Activated CD4-positive, alpha-beta T cell treated with anti-CD3 and anti-CD28 coated beads for 24 hours (primary cell): ENCODE measurements at places on chromosomes 1 and 21.

GRCh38 chr1:109527098-109527811, 12.4 kb upstream of the GPR61 start:
- no peak for DNase-seq

DNA sequence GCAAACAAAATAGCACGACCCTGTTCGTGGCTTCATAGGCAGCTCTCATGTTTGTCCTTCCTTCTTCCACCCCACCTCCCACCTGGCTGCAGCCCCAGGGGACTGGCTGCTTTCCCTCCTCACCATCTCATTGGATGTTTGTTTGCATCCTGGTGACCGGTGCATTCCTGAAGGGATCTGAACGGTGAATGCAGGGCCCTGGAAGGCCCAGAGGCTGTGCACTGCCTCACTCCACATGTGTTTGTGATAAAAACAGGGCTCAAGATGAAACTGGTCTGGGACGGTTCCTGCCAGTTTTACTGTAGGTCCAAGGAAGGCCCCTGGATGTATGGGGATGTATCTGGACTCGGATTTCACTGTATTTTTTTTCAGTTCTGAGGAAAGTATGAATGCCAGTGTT, 42.8 kb downstream of the CNN3 start:
- no peak for DNase-seq

- DNase-seq, result no peak
Measured at GRCh38 chr1:93339171-93339697, 6.5 kb upstream of the DR1 start.

DNA sequence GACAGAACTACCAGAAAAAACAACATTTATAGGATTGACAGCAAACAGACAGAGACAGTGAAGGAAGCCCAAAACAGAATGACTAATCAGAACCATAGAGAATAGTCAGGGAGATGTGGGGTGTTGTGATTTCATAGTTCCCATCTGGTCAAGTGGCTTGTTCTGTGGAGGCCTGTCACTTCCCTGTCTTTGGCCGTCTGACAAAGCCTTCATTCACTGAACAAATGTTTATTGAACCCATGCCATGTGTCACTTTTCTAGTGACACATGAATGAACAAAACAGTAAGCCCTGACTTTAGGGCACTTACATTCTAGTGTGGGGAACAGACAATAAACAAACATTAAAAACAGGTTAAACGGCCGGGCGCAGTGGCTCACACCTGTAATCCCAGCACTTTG, 3.2 kb upstream of the SRRM1 start:
- DNase-seq, result no peak

DNA sequence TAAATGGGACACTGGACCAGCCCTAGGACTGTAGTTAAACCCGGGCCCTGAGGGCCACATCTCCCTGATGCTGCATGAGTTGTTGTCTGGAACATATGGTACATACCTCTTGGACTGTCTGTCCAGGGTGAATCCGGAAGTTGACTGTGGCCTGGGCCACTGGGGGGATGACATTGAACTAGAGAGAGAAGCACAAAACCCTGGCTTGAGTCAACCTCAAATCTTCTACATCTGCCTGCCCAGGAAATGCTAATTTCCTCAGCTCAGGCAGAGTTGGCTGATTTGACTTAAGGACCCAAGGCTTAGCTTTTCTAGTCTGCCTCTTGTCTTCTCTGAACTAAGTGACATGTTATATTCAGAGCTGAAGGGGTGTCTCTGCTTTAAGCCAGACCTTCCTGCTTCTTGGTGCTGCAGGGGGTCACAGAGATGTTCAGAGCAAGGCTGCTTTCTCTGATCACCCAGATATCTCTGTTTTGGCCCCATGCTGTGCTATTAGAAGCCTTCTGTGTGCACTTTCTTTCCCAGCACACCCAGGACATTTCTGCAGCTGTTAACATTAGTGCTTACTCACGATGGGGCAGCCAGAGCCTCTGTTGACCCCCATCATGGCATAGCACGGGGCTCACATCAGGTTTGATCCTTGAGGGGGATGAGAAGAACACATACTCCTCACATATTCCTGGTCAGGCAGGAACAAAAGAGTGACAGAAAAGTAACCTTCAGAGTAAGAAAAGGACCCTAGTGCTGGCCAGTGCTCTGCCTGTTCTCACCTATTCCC, 9.6 kb downstream of the PM20D1 start:
- no peak for DNase-seq

GRCh38 chr1:201215531-201216357, 25.1 kb downstream of the IGFN1 start:
- no peak for DNase-seq

DNA sequence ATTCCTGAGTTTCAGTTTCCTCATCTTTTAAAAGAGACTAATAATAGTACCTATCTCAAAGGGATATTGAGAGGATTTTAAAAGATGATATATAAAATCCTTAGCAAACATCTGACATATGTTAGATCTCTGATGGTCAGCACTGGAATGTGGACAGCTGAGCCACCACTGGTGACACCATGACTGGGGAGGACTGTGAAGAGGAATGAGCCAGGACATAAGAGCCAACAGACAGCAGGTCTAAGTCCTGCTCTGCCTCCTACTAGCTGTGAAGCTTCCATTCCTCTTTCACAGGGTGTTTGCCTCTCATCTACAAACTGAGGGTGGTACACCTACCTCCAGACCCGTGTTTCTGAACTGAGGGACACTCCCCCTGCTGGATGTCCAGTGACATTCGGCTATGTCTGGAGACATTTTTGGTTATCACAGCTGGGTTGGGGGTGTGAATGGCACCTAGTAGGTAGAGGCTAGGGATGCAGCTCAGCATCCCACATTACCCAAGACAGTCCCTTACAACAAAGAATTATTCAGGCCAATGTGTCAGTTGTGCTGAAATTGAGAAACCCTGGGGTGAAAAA, 109.1 kb upstream of the OLIG2 start:
- no peak for DNase-seq

DNA sequence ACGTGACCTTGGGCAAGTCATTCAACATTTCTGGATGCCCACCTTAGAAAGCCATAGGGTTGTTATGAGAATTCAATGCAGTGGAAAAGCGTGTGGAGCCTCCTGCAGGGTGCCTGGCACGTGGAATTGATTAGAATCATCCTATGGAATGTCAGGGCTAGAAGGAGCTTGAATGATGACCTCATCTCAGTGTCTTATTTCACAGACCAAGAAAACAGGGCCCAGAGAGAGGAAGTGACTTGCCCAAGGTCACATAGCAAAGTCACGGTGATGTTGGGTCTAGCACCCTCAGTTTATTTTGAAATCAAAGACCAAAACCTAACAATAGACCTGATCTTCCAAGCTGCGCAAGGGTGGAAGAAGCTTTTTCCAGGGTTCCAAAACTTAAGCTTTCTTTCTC, 6.0 kb downstream of the TRABD2B start:
- DNase-seq, result no peak

GRCh38 chr1:241485145-241485544, 34.4 kb downstream of the FH start:
- DNase-seq, result no peak

DNA sequence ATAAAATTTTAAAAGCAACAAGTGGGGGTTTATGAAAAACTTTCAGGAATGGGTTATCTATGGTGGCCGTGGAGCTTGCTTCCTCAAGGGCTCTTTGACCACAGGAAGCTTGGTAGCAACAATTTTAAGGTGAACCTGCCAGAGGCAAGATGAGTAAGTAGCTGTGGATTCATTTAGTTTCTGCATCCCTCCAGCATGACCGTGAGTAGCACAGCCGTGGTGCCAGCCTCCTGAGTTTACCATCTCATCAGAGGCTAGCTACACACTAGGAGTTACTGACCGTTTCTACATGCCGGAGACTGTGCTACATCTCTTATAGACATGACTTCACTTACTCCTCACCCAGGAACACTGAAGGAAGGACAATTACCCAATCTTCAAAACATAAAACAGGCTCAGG, 30.1 kb upstream of the PLEKHG5 start:
- DNase-seq, result no peak

GRCh38 chr1:41809692-41810091, 109.0 kb downstream of the HIVEP3 start:
- no peak for DNase-seq

- no peak for DNase-seq
Measured at GRCh38 chr1:164804366-164804765, 245.4 kb downstream of the PBX1 start.

DNA sequence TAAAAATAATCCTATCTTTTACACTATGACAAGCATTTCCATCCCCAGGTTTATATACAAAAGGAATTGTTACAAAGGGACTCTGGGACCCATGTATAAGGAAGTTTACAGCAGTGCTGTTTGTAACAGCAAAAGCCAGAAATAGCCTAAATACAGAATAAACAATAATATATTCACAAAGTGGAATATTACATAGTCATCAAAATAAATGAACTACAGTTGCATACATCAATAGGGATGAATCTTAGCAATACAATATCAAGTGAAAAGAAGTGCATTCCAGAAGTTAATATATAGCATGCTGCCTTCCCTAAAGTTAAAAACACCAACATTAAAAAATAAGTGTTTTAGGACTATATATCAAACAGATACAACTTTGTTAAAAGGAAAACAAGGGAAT, 77.3 kb downstream of the EDEM3 start:
- no peak for DNase-seq

- DNase-seq, result no peak
Measured at GRCh38 chr1:219352961-219353651, 179.4 kb downstream of the LYPLAL1 start.

DNA sequence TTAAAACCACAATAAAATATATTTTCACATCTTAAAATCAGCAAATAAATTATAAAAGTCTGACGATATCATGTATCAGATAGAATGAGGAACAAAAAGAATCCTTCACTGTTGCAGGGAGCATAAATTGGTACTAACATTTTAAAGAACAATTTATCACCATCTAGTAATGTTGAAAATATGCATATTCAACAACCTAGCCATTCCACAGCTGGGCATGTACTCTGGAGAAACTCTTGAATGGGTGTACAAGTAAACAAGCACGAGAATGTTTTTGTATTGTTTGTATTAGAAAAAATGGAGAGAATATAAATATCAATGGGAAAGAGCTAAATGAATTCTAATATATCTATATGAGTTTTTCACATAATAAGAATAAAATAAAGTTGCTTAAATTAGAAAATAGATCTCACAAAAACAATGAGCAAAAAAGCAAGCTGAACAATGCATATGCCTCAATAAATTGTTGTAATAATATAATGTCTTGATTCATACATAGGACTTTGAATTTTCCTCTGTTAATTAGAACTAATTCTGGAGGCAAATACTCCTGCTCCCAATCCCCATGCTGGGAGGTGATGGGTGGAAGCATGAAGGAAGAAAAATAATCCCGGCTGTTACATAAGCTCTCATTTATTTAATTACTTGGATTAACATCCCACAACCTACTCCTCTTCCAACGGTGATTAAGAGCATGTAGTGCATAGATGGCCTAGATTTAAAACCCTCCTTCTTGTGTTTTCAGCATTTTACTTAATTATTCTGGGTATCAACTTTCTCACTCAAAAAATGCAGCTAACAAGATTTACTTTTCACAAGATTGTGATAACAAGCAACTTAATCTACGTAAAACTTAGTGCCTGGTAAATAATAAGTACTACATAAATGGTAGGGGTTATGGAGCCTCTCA, 5.5 kb upstream of the FMO2 start:
- no peak for DNase-seq

DNA sequence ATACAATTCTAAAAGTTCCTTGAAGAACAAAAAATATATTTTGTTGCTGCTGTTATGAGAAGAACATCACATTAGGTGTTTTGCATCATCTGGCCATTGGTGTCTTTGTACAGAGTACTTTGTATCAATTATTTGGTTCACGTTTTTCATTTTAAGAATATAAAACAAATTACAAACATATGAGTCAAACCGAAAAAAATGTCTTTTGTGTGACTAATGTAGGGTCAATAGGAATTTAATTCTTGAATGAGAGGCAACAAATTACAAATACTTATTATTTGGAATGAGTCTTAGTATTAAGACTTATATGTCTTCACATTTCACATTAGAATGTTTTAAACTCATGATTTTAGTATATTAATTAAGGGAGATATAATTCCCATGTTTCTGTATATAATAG, 54.8 kb downstream of the NR5A2 start:
- no peak for DNase-seq

- DNase-seq, result no peak
Measured at GRCh38 chr1:64663668-64664067, 81.2 kb upstream of the RAVER2 start.

GRCh38 chr21:46555225-46555617, 49.7 kb downstream of the S100B start:
- DNase-seq, result no peak

DNA sequence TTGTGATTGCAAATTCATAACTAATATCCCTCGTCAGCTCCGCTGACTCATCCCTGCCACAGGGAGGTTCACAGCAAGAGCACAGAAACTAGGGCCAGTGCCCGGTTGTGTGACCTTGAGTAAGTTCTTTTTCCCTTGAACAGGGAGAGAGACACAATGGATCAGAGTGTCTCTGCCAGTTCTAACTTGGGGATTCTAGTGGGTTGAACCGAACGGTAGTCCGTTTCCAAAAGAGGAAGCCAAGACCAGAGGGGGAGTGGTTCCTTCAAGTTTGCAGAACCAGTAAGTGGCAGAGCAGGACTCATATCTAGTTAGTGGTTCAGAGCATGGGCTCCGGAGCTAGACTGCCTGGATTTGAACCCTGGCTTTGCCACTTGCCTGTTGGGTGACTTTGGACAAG, 4.9 kb upstream of the SHISA4 start:
- DNase-seq, result no peak

DNA sequence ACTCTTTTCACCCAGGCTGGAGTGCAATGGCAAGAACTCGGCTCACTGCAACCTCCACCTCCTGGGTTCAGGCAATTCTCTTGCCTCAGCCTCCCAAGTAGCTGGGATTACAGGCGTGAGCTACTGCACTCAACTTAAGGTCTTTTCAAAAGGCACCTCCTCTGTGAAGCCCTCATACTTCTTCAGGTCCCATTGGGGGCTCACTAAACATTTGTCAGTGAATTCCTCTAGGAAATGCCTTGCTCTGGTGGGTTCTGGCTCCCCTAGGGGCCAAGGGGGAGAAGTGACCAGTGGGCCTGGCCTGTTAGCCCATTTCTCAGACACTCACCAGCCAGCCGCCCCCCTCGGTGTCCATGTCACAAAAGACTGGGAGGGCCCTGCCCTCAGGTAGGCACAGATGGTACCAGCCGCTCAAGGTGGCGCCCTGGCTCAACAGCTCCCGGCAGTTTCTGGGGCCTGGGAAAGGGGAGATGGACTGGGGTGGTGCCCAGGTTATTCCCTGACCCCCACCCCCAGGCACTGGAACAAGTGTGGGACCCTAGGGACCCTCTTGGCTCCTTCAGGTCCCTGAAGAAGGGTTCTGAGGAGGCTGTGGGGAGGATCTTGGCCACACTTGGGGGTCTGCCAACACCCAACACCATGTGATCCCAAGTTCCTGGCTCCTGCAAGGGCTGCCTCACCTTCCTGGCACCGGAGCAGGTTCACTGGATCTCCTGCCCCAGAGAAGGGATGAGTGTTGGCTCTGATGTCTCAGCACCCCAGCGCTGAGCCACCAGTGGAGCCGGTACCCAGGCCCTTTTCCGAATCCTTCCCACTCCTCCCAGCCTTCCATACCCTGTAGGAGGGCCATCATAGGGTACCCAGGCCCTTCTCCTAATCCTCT, 1.6 kb downstream of the FCN3 start:
- DNase-seq, result no peak
